ENCODE measurements at places on chromosomes 13 and 19. TPM values are rescaled to one million over a fixed set of nuclear protein-coding genes. Genes with fewer than 3 reads are reported as not detected.

NCR1 gene
- total RNA-seq, result 0.44 TPM

- no peak for ATAC-seq
These were observed 95.7 kb downstream of the KCTD12 start for GRCh38 chr13:76790526-76790925.

GRCh38 chr13:64314331-64314730 lies 2898.7 kb upstream of the PCDH20 start:
- ATAC-seq, result no peak

GRCh38 chr19:31955884-31956283 lies 389.5 kb upstream of the ZNF507 start:
- ATAC-seq, result no peak

DNA sequence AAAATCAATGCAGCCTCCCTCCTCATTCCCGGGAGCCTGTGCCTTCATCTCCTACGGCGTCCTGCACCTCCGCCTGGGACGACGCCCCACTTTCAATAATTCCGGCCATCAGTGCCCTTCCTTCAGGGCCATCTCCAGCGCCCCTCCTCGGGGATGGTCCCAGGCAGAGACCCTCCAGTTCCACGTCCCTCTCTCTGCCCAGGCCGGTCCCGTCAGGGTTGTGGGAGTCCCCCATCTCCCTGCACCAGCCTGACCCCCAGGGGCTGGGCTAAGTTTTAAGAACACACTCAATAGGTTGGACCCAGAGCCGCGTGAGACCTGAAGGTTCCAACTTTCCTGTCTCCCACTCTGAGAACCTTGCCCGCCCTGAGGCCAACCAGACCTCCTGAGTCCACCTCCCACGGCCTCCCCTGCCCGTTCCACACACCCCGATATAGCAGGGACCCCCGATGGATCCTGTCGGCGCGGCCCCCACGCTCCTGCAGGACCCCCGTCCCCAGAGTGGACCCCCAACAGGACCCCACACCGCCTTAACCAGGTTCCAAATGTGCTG lies 646 bp downstream of the TMEM161A start:
- ATAC-seq, result peak; percentile 9

- ATAC-seq, result no peak
These were observed 250.9 kb upstream of the HTR2A start for GRCh38 chr13:47147812-47148119.

- no peak for ATAC-seq
These were observed 285.4 kb downstream of the ATP8A2 start for GRCh38 chr13:25657157-25657556.

DNA sequence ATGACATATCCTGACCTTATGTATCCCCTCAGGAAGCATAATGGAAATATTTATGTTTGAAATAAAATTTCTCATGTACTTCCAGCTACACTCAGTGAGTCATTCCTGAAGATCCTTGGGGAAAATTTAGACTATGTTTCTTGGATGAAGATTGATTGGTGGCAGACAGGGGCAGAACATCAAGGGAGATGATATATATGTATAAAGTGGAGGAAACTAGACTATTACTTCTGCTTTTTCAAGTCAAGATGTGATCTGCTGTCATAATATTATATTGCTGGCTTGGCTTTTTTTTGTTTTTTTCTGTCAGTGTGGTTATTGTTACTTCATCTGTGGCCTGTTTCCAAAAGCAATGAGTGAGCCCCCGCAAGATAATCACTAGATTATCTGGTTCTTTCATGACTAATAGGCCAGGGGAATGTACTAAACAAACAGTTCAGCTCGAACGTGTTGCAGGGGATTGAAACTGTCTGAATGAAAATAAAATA lies 87.2 kb upstream of the TNFSF11 start:
- ATAC-seq, result peak; percentile 73

VSTM2B gene
- not detected for total RNA-seq

GRCh38 chr13:27130979-27131623 lies 40.5 kb downstream of the USP12 start:
- peak; percentile 94 for ATAC-seq

GRCh38 chr13:93882086-93882651 lies 597.3 kb downstream of the DCT start:
- ATAC-seq, result no peak

DNA sequence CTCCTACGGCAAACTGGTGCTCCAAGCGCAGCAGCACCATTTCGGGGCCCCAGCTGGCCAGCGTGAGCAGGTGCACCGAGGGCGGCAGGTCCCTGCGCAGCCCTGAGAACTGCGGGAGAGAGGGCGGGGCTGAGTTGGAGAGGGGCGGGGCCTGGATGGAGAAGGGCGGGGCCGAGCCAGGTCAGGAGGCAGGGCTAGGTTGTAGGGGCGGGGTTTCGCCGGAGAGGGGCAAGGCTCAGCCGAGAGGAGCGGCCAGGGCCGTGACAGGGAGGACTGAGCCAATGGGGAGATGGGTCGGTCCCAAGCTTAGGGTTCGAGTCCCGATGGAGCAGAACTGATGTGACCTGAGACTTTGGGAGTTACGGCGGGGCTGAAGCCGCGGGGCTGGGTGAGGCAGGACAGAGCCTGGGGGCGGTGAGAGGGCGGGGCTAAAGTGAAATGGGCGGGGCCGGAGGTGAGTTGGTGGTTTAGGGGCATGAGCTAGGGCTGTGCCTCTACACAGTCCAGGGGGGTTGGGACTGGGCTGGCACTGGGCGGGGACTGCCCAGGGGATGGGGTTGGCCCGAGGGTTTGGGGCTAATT lies 19.0 kb downstream of the MAN2B1 start:
- peak; percentile 79 for ATAC-seq

ZNF358 gene
- 11.2 TPM for total RNA-seq

All from esophagus mucosa (tissue), 1 donor.